Psoas muscle (tissue), 8 donors: ENCODE measurements at places on chromosomes 4 and X. TPM values are rescaled to one million over a fixed set of nuclear protein-coding genes. Genes with fewer than 3 reads are reported as not detected.

GRCh38 chr4:125639182-125639621, 324.4 kb downstream of the FAT4 start:
- no peak for DNase-seq

Gene TBC1D19
- total RNA-seq, result 4.8 TPM

Gene GAGE2A
- total RNA-seq, result not detected

DNA sequence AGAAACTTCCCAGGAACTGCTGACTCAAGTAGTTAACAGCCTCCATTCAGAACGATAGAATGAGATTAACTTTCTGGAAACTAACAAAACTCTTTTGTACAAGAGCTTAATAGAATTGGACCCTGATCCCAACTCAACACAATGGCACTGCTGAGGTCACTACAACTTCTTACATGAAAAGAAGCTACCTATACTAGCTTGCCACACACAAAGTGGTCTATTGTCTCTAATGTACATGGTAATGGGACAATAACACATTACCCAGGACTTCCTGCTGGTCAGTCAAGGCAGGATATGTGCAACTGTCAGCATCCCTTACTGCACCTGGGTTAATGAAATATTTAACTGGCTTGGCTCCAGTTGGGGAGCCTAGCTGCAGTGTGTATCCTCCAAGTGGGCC, 56.2 kb downstream of the BRCC3 start:
- no peak for DNase-seq

GRCh38 chr4:90833706-90834105, 706.5 kb downstream of the CCSER1 start:
- no peak for DNase-seq

DNA sequence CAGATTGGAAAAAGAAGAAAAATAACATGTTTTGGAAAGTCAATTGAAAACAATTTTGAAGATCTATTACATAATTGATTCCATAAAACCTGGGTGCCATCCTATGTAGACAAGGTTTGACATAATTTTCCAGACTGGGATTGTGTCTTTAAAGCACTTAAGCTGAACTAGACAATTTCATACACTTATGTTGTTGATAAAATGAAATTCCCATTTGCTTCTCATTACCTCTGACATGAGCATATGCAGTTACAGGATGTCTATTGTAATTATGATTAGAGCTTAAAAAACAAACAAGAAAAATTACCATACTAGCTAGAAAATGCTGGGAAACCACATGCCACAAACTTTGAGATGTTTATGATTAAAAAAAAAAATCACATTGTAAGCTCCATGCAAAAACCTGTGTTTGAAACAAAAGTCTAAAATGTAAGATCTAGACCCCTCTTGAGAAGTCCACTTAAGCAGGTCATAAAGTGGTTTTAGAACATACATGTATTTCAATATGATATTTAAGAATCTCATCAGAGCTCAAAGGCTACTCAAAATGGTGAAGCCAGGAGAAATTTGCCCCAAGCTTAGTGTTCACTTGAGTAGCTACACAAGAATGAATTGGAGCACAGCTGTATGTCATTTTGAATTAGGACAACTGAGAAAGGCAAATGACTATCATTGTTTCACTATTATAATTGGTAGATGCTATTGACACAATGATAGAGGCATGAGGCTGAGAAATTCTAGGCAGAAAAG, 181.1 kb upstream of the PABPC4L start:
- DNase-seq, result no peak

Gene ASB5
- total RNA-seq, result 247 TPM

Gene TCEAL2
- total RNA-seq, result not detected

DNA sequence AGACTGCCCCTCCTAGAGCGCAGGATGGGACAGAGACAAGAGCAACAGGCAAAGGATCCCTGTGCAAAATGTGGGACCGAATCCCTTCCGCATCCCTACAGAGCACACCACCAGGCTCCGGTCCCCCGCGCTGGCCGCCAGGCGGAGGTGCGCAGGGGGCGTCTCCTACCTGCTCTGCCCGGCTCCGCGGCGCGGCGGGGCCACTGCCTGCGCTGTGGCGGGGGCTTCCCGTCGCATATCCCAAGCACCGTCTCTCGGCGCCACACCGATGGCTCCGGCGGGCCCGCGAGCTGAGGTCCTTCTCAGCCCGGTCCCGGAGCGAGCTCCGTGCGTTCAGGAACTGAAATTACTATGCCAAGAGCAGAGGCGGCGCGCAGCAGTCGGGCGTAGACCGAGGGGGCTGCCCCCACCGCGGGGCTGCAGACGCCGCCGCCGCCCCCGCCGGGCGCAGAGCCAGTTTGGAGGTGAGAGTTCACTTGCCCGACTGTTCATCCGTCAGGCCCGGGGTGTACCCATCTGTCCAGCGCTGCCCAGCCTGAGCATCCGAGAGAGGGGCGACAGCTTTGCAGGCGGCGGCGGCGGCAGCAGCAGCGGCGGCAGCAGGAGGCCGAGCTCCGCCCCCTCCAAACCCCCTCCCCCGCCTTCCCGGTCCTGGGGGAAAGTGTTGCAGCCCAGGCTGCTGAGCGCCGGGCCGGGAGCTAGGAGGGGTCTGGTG, at the start of gene GPRIN3:
TSS of gene GPRIN3 (minus strand) at position 355 of the 715 bp plus-strand sequence. CDS start 57,690 bp downstream, outside the sequence.
- DNase-seq, result peak; percentile 42

DNA sequence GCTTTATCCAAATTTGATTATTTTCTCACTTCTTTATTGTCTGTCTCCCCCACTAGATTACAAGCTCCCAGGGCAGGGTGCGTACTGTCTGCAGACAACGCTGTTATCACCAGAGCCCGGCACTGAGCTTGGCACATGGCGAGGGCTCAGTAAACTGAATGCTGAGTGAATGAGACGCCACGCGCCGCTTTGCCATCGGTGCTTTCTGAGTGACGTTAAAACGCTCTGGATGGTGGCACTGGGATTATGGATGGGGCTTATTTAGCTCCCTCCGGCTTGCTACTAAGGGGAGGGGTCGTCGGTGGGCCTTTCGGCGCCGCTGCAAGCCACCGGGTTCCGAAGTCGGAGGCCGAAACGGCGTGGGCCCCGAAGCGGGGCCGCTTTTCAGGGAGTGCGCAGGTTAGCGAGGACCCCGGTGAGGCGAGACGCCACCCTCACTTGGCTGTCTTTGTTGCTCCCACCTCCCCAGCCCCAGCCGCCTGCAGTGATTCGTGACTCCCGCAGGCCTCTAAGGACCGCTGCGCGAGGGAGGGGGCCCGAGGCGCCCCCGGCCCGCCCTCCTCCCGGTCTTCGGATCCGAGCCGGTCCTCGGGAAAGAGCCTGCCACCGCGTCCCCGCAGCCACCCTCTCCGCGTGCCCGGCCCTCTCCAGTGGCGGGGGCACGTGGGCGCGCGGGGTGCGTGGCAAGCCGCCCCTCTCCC, 569 bp upstream of the FHL1 start:
- DNase-seq, result peak; percentile 53

DNA sequence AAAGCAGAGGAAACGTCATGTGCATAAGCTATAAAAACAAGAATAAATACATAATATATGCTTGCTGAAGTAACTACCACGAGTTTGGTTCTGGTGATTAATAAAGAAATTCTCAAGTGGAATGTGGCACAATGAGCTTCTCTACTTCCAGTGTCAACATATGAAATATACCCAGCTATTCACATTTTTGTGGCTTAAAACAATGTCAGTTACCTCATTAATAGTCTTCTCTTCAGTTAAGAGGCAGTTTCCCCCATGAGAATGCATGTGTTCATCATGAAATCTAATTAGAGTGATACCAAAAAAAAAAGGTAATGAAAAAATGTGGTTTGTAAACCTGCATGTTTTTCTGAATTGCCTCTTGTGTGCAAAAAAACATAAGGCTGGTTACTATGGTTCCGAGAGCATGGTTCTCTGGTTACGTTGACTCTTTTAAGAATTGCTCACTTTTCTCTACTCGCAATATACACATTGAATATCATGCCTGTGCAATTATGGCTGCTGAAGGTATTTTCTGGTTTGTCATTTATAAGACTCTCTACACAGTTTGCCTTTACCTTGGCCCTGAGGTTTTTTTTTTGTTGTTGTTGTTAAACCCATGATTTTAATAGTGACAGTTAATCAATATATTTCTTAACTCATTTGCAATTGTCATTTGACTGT, 108.2 kb downstream of the PCDH7 start:
- DNase-seq, result no peak

- DNase-seq, result no peak
Observed at GRCh38 chr4:17336986-17337385, 174.9 kb downstream of the QDPR start.

Gene TIGD4
- 0.36 TPM for total RNA-seq

Gene IL1RAPL1
- 0.27 TPM for total RNA-seq

- no peak for DNase-seq
Observed at GRCh38 chrX:7134981-7135380, 12.5 kb upstream of the STS start.

DNA sequence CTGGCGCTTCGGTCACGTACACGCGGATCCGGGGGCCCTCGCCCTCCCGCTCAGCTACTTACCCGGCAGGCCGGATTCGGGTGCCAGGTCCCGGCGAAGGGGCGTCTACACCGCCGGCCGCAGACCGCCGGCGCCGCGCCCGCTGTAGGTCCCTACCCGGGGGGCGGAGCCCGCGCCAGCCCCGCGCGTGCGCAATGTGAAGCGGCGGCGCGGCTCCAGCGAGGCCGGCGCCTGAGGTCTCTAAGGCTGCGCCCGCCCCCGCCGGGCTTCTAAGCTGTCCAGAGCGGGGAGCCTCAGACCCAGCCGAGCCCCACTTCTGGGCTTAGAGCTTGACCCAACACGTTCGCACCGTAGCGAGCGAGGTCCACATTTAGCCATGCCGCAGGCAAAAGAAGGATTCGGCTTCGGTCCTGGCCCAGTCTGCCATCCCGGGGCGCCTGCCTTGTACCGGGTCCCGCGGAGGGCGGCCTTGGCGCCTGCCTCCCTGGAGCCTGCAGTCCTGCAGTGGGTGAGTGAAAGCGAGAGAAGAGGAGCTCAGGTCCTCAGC, at the start of gene ZNF518B:
TSS of gene ZNF518B (minus strand) at position 172 of the 547 bp plus-strand sequence. CDS start 11,098 bp downstream, outside the sequence.
- DNase-seq, result peak; percentile 81

GRCh38 chrX:85859426-85859825, 187.9 kb downstream of the CHM start:
- DNase-seq, result no peak

GRCh38 chrX:153944800-153945150, 332 bp upstream of the RENBP start:
- no peak for DNase-seq

Gene STAP1
- not detected for total RNA-seq

GRCh38 chr4:20151436-20151835, 100.3 kb upstream of the SLIT2 start:
- no peak for DNase-seq

GRCh38 chr4:80107374-80107773, 34.3 kb upstream of the ANTXR2 start:
- no peak for DNase-seq

- peak; percentile 59 for DNase-seq
Observed at GRCh38 chr4:184383497-184384055, 90.8 kb downstream of the IRF2 start.

Gene RRH
- not detected for total RNA-seq

Gene ARHGAP6
- 4.8 TPM for total RNA-seq

GRCh38 chrX:119682019-119682989, 10.7 kb downstream of the SEPTIN6 start:
- DNase-seq, result no peak

GRCh38 chr4:6749340-6750171, 33.0 kb upstream of the KIAA0232 start:
- peak; percentile 83 for DNase-seq

DNA sequence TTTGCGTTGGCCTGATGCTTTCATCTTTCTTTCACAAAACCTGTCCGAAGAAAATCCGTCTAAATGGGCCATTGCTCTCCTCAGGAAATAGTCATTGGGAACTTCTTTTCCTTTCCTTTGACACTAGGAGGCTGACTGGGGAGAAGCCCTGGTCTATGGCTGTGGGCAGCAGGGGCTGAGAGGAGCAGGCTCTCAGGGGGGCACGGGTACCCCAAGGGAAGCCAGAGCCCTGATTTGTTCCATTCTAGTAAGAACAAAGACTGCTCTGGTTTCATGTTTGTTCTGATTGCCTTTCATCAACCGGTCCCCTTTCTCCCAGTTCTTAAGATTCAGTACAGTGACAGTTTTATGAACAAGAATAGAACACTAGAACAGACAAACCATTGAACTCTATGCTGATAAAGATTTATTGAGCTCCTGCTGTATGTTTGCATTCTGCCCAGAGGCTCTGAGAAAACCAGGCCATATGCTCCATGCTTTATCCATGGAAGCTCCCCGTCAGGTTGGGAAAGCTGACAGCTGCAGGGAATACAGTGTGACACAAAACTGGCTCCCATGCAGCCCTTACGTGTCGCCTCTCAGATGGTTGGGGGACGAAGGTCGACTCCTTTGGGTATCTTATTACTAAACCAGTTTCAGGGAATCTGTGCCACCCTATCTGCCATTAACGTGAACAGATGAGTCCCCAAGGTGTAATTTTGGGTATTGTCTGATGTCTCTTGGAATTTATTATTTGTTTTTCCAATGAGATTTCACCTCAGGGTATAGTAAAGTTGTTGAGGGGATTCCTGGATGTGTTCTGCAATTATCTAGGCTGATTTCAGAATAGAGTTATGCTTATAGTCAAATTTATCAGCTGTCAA, 72.4 kb upstream of the MSANTD1 start:
- no peak for DNase-seq

Gene RTL5
- total RNA-seq, result 0.91 TPM

- no peak for DNase-seq
Observed at GRCh38 chrX:67613366-67613765, 69.5 kb downstream of the AR start.

Gene ADH1A
- 0.30 TPM for total RNA-seq

GRCh38 chrX:4656419-4656818, 943.0 kb upstream of the PRKX start:
- DNase-seq, result no peak
